ENCODE measurements at places on chromosomes 3 and 15.

DNA sequence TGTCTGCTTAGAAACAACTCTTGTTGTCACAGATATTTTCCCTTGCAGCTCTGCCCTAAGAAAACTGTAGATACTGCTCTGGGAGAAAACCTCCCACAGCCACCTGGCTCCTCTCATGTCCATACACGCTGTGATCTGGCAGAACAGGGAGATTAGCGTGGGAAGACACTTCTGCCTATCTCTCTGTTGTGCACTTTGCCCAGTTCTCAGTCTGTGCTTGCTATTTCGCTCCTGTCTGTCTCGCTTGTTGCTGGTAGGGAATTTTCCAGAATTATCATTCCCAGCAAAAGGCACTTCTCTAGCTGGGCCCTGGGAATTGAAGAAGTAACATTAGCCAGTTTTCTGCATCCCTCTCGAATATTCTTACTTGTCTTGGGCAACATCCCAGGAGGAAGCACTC is 8.1 kb upstream of the GATM start:
- no peak for DNase-seq

DNA sequence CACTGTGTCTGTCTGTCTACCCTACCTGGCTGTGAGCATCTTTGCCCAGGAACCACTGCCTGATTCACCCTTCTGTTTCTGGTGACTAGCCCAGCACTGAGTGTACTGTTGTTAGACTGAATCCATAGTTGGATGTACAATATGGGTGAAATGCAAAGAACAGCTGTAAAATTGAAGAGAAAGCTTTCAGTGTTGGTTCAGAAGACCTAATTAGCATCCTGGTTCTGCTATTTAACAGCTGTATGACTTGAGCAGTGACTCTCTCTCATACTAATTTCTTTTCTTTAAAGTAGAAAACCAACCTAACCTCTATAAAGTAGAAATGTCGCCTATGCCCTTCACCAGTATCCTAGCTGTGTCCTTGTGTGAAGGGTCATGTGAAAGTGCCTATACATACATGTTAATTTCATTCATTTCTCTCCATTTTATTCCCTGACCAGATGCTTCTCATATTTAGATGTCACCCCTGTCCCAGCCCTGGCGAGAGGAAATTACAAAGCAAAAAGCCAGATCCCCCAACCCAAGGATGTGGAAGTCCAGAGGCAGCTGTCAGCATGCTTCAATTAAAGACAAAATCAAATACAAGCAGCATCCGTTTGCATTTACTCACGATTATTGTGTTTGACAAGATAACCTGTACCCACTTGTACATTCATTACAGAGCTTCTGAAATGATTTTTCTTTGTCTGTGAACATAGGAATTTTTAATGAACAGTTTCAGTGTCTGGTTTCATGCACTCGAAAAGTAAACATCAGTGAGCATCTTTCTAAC is 305.7 kb upstream of the ICE2 start:
- no peak for DNase-seq

DNA sequence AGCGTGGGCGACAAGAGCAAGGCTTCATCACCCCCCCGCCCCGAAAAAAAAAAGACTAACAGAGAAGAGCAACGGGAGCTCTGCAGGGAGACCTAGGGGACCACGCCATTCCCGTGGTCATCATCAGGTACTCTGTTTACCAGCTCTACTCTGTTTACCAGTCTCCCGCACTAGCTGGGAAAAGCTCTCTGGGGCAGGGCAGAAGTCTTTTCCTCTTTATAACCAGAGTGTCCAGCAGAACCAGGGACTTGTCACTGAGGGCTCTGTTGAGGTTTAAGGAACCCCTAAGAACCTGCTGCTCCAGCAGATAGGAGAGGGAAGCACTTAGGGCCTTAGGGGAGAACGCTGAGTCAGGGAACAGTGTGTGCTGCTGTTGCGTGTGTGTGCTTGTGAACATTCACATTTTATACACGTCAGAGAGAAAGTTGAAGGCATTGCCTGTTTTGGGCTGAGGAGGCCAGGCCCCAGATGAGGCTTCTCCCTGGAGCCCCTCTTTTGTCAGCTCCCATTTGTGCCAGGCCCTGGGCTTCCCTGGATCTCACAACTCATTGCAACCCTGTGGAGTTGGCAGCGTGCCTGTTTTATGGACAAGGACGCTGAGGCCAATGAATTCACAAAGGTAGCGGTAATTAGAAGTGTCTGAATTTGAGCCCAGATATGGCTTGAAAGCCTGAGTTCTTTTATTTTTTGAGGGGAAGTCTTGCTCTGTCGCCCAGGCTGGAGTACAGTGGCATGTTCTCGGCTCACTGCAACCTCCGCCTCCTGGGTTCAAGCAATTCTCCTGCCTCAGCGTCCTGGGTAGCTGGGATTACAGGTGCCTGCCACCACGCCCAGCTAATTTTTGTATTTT is 24.2 kb upstream of the ERICH6 start:
- peak; percentile 16 for DNase-seq

GRCh38 chr3:46862369-46863025 is 747 bp downstream of the MYL3 start:
- no peak for DNase-seq

DNA sequence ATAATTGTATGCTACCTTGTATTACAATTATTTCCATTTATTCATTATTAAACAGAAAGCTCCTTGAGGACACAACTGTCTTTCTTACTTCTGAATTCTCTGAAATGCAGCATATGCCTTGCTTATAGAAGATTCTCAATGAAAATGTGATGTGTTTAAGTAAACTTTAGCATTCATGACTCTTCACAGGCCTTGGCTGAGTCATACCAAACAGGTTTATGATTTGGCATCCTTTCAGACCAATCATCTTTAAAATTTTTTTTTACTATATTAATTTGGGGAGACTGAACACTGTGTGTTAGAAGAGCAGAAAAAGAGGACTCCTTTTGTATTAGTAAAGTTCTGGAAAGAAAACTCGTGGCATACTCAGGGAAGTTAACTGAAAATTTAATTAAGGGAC is 6.4 kb upstream of the GALK2 start:
- no peak for DNase-seq
